ENCODE measurements at places on chromosomes 7 and 10.

DNA sequence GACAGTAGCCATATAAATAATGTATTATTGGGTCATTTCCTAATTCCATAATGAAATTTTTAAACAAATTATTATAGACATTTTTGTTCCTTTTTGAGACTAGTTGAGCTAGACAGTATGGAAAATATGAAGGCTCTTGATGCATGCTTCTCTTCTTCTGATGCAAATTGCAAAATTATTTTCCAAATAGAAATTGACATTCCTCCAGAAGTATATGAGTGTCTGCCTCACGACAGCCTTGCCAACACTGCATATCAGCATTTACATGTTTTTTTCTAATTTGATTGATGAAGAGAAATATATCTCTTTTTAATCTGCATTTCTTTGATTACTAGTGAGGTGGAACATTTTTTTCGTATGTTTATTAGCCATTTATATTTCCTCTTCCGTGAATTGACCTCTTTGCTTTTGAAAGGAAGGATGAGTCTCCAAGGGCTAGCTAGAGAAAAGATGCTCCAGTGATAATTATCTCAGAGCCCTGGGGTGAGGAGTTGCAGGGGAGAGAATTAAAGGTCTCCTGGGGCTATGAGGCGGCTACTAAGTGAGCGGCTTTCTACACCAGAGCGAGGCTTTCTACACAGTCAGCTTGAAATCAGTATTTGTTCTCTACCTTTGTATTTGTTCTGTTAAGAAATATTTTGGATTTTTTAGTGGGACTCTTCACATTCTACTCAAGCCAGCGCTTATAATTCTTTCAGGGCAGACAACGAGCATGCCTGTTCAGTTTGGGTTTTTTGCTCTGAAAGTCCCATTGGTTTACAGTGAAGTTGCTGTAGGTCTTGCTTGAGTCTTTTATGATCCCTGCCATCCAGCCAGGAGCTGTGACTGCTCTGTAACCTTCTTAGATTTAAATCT lies 712.2 kb upstream of the GALNT17 start:
- DNase-seq = no peak

DNA sequence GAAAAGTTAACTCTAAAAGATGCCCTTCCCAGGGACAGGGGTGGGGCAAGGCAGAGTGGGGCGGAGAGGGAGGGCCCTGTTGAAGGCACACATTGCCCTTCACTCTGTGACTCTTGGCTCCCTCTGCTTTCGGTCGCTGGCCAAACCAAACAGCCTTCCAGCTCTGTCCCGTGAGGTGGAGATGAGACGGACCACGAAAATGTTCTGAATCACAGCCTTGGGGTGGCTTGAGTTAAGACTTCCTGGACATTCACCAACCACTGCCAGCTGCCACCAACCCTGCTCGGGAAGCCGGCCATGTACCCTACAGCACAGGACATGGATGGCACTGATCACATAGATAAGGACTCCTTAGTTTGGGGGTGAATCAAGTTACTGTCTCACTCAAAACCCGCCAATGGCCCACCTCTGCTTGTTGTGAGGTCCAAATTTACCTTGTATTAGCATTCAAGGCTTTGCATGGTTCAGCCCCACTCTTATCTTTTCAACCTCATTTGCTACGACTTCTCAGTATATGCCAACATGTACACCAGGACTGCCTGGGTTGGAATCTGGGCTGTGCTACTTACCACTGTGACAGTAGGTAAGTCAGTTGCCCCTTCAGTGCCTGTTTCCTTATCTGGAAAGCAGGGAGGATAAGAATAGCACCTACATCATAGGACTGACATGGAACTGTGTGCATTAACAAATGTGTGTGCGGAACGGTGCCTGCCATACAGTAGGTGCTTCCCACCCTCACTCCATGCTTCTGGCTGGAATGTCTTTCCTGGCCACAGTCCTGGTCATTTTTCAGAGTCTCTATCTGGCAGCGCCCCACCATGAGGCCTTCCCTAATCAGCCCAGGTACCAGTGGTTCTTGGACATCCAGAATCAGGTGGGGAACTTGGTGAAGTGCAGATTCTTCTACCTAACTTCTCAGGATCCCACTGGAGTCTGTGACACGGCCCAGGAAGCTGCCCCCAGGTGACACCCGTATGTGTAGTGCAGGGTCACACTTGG lies 28.0 kb downstream of the ITPRIP start:
- no peak for DNase-seq

GRCh38 chr10:4294271-4294670 lies 509.3 kb upstream of the KLF6 start:
- DNase-seq = no peak

GRCh38 chr10:131732631-131733127 lies 168.1 kb upstream of the PPP2R2D start:
- no peak for DNase-seq

DNA sequence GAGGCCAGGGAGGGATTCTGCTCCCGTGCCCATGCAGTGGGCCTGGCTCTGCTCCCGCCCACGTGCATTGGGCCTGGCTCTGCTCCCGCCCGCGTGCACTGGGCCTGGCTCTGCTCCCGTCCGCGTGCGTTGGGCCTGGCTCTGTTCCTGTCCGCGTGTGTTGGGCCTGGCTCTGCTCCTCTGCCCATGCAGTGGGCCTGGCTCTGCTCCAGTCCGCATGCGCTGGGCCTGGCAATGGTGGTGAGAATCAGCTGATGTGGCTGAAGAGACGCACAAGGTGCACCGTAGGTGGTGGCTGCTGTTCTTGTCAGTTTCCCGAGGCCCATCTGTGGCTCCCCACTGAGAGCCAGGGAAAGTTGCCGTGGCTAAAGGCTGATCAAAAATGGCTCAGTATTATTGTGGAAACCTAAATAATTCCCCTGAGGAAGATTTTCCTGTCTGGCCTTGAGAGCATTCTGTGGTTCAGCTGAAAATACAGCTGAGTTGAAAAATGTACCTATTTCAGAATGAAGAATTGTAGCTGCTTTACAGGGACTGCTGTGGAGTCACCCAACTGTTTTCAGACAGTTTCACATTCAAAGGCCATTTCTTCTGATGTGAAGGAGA lies 572.4 kb downstream of the GLRX3 start:
- DNase-seq = no peak

GRCh38 chr7:114481999-114482398 lies 67.4 kb downstream of the FOXP2 start:
- no peak for DNase-seq

- no peak for DNase-seq
Observed at GRCh38 chr10:52319926-52320325, 5.8 kb downstream of the DKK1 start.

GRCh38 chr7:77806425-77806824 lies 7.9 kb downstream of the PHTF2 start:
- DNase-seq = no peak

- DNase-seq = no peak
Observed at GRCh38 chr7:137953043-137953664, 48.7 kb downstream of the CREB3L2 start.

- DNase-seq = no peak
Observed at GRCh38 chr10:103553743-103554487, 60.4 kb downstream of the NEURL1 start.

DNA sequence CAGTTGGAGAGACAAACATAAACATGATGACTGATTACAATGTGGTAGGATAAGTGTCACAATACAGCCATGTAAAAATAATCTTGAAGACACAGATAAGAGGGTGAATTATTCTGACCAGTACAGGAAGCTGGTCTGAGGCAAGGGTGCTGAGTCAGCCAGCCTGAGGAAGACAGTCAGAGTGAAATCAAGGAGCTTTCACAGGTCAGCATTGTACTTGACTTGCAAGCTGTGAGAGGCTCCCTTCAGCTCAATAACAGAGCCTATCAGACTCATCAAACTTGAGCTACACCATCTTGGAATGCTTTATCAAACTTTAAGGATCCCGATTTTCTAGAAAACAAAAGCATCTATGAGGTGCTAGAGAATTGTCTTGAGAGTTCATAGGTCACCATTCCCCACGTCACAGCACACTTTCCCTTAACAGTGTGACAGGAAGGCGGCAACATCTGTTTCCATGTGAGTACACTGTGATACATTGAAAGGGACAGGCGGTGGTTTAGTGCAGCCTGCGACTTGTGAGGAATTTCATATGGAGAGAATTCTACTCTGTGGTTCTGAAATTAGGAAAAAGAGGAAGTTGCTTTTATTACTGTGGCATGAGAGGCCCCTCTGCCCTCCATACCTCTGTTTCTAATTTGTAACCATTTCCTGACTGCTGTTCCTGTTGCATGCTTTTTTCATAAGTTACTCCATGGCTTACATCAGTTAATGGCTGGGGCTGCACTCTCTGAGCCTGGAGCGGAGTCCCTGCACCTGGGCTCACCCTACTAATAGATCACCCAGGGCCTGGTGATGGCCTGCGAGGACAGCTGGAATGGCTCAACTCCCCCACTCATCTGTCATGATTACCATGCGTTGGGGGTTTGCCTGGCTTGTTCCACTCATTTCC lies 417.1 kb downstream of the SUGCT start:
- DNase-seq = no peak

- DNase-seq = no peak
Observed at GRCh38 chr7:23655433-23655832, 24.6 kb upstream of the FAM221A start.

- no peak for DNase-seq
Observed at GRCh38 chr10:108104551-108105156, 940.1 kb upstream of the SORCS1 start.

DNA sequence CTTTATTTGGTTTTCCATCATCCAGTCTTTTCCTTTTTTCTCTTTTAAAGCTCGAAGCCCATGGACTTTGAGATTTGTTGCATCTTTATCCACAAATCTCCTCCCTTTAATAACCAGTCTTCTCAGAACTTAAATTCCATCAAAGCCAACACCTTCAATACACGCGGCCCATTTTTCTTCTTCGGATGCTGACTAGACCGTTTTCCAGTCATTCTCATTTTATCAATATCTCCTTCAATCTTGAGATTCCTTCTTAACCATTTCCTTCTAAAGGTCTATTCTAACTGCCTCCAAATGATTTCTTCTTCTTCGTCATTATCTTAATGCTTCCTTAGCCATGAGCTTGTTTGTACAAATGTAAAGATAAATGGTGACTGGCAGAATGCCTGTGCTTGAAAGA lies 173.5 kb downstream of the BAMBI start:
- no peak for DNase-seq

- no peak for DNase-seq
Observed at GRCh38 chr10:32846974-32847373, 111.1 kb downstream of the ITGB1 start.

DNA sequence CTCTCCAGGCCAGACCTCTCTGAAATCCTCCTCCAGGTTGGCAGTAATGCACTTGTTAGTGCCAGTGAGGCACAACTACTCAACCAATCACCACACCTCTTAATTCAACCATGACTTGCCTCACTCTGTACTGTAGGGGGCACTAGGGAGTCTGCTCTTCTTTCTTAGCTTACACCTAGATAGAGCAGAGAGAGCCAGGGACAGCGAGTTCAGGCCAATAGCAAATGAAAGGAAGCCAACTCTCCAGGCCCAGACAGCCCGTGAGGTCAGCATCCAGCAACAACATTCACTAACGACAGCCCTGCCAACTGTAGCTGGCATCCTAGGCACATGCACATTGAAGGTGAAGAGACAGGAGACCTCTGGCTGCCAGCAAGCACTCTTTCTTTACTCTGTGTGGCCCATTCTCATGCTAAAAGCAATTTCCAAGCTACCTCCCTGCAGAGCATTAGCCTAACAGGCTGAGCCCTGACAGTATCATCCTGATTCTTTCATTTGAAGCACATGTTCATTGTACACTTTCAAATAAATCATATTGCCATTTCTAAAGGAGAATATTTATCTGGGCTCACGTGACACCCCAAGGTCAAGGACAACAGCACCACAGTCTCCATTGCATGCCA lies 136.3 kb downstream of the DPY19L1 start:
- DNase-seq = no peak

DNA sequence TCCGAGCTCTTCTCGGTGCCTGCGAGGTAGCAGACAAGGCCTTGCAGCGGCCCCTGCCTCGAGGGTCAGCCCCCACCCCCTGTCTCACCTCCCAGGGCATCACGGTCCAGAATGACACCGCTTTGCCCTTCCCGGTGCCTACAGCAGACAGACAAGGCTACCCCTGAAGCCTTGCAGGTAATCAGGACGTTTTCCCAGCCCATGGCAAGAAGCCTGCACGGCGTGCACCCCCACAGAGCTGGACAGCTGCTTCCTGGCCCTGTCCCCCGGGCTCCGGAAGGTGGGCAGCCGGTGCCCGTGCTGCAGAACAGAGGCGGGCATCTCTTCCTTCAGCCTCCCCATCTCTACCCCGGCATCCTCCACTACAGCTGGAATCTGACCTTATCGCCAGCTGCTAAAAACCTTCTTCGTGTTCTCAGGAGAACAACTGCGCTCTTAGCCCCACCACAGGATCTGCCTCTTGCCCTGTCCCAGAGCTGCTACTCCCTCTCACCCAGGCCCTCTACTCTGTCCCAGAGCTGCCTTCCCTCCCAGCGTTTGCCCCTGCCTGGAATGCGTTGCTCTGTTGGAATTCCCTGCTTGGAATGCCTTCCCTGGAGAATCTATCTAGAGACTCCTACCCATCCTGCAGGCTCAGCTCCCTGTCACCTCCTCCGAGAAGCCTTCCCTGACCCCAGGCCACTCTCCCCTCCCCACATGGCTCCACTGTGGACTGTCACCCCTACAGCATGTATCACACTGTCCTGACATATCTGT lies 4.7 kb downstream of the MYL10 start:
- no peak for DNase-seq

DNA sequence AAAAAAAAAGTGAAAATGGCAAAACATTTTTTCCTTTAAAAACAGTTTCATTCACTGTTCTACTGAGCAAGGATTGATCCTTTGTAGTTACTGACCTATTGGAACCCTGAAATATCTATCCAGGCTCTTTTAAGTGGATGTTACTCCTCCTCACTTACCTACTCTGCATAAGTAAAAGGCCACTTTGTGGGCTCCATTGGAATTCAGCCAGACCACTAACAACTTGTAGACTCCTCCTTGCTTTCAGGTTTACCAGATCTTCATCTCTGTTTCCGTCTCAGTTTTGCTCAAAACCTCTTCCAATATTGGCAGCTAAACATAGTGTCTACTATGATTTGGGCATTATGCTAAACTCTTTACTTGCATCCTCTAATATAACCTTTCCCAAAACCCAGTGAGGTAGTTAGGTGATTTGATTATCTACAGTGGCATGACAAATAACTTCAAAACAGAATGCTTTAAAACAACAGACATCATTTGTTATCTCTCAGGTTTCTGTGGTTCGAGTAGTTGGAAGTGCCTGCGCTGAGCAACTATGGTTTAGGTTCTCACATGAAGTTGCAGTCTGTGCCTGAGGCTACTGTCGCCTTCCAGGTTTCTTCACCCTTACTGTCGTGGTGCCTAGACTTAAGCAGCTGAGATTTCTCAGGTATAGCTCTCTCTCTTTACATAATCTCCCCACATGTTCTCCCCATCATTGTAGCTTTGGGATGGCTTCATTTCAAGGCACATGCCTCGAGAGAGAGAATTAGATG lies 698.2 kb downstream of the REEP3 start:
- no peak for DNase-seq
